Right forelimb (tissue), 1 donor: ENCODE measurements at places on chromosomes 12 and 14.
A peak's percentile ranks its signal among the peaks of the same experiment; 100 is the strongest.

- no peak for DNase-seq
Observed at GRCh38 chr12:49537752-49538509, 899 bp upstream of the KCNH3 start.

DNA sequence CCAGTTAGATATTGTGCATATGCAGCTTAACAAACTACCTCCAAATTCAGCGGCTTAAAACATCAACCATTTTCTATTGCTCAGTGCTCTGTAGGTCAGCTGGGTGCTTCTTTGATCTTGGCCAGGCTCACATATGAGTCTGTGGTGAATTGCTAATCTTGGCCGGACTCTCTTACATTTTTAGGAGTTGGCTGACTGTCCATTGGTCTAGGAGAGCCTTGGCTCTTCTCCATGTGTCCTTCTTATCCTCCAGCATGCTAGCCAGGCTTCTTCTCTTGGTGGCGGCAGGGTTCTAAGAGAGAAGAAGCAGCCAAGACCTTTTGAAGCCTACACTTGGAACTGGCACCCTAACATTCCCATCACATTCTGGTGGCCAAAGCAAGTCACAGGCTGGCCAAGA is 174.3 kb upstream of the PWP1 start:
- DNase-seq, result no peak

GRCh38 chr14:65072256-65072655 is 30.1 kb downstream of the MAX start:
- DNase-seq, result no peak

DNA sequence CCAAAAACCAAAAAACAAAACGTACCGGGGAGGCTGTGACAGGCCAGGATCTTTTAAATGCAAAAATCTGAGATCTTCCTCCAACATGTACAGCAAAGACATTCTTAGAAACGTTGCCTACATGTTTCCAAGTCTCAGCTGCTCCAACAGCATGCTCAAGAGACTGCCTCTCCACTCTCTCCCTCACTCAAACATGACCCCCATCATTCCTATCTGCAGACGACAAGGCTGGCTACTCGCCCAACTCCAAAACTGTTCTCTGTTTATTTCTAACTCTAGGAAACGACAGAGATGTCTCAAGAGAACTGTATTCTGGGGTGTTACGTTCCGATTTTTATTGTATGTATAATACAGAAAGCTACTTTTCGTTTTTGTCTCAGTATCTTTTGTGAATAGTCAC is 57.5 kb upstream of the TMCC3 start:
- DNase-seq, result peak; percentile 84

DNA sequence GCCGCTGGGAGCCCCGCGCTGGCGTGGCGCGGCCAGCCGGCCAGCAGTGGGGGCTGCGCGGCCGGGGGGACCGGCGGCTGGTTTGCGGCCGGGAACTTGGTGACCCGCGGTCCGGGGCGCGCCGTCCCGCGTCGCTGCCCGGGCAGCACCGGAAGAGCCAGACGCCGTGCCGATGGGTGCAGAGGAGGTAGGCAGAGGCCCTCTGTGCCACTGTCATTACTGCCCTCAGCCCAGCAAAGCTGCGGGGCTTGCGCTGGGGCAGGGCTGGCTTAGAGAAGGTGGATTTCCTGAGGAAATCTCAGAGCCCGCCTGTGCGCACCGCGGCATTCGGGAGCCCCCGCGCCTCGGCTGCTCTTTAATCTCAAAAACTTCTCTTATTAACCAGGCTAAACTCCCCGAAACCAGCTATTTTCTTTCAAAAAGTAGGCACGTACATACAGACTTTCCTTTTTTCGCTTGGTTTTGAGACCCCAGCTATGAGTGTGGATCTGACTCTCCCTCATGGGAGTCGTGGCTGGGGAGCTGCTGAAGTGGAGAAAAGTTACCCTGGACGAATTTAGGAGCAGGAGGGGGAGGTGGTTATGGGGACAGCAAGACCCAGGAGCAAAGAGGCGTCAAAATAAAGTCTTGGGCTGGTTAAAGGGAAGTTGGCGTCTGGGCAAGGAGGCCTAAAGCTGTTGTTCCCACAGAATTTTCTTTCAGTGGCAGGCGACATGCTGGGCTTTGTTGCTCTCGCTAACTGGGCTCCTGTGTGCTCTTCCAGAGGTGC is 802 bp downstream of the SUSD6 start:
- peak; percentile 63 for DNase-seq

DNA sequence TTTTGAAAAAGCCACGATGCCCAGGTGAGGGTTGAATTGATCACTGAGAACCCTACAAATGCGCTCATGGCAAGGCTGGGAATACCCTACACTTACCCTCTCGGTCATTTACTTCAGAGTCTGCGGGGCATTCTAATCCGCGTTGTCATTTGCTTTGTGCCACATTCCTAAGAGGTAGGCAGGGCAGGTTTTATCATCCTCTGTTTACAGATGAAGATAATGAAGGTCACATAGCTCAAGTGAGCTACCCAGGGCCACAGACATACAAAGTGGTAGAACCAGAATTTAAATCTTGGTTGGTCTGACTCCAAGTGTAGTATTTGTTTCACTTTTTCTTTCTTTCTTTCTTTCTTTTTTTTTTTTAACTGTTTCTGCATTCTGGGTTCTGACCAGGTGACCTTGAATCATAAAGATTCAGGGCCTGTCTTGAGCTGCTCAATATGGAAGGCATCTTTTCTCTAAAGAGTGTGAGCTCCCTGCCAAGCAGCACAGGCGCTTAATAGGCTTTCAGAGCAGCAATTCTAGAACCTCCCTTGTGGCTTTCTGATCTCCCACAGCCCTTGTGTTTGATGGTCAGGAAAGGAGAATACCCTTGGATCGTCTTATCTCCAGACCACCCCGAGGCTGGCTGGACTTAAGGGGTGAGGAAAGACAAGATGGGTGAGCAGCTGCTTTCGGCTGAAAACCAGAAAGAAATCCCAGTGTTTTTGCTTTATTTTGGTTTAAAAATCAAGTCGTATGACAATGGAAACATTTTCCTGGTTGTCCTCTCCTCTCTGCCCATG is 662 bp upstream of the BATF start:
- no peak for DNase-seq

GRCh38 chr14:73741876-73742519 is 27.8 kb upstream of the PNMA1 start:
- no peak for DNase-seq

DNA sequence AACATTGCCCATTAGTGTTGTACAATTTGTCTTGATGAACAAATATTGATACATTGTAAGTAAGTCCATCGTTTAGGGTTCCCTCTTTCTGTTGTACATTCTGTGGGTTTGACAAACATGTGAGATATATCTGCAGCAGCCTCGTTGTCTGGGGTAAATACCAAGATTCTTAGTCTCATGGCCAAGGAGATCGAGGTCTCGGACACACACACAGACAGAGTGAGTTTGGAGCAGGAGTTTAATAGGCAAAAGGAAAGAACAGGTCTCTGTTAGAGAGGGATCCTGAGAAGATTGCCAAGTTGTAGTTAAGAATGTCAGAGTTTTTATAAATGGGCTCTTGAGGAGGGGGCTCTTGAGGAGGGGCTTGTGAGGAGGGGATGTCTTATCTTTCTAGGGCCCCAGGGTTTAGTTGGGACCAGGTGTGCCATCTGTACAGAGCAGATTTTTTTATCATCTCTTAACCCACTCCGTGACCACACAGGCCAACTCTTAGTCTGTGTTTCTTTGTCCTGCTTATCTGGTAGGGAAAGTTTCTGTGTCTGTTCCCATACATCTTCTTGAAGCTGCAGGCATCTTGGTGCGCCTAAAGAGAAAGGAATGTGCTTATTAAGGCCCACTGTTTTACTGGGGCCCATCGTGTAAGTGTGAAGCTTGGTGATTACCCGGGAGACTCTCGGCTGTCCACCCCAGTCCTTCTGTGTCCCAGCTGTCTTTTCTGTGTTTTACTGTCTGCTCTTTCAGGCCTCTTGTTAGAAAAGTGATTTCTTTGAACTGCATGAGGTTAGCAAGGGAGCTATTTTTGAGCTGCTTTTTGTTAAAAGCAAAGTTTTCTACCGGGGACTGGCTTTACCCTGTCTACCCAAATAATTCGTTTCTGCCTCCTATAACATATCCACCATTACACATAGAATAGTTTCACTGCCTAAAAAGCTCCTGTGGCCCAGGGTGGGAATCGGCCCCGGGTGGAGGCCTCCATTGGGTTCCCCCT is 22.4 kb upstream of the CLEC2D start:
- peak; percentile 48 for DNase-seq

DNA sequence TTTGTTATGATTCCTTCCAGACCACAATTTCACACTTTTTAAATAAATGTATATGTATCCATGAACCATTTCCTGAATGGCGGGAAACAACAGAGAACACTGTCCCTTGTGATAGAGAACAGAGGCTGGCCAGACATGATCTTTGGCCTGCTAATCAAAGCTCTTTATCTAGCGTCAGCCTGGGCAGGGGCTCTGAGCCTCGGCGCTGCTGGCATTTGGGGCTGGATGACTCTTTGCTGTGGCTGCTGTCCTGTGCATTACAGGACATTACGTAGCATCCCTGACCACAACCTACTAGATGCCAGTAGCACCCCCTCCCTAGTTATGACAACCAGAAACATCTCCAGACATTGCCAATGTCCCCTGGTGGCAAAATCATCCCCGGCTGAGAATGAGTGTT is 77.7 kb downstream of the DNAH10 start:
- DNase-seq, result no peak

GRCh38 chr14:74960736-74961135 is 5.3 kb upstream of the PGF start:
- no peak for DNase-seq

DNA sequence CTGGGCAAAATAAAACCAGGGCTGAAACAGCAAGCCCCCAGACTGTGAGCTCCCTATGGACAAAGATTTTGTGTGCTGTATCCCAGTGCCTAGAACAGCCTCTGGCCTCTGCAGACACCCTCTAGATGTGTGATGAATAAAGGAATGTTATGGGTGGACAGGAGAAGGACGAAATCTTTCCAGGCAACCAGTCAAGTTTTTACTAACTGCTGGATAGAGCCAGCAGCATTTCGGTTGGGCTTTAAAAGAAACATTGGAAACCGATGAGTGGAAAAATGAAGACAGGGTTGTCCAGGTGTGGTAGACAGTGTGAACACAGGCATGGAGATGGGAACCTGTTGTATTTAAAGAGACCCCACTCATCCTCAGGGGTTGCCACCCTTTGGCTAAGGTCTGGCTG is 4.0 kb downstream of the CHGA start:
- DNase-seq, result no peak

GRCh38 chr14:100841761-100842403 is 16.0 kb downstream of the MEG3 start:
- DNase-seq, result no peak

GRCh38 chr12:98485792-98486340 is 29.5 kb upstream of the TMPO start:
- DNase-seq, result no peak

DNA sequence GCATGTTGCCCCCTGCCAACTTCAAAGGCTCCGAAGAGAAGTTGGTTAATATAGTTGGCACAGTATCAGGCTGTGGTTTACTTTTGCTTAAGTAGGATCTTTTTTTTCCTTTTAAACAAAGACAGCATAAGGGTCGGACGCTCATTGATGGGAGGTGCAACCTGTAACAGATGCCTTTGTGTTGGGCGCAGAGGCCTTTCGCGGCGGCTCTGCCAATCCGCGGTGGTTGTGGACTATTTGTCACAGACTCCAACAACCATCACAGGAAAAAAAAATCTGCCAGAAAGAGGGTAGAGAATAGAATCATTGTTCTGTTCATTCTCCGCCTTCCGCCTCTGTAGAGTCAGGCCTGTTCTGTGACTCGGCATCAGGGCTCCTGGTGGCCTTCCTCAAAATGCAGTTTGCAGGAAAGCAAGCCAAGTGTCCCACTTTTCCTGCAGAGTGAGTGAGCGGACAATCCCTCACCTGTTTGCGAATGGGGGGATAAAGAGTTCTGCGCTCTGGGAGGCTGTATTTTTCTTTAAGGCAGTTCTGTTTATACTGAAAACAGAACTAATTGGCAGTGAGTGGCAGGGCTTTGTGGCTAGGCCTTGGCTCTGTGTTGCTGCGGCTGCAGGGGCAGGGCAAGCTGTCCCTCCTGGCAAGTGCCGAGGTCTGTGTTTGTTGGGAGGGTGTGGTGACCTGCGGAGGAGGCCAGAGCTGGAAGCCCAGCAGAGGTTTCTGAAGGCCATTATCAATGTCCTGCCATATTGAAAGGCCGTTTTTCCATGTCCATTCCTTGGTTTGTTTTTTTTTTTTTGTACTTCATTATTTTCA is 83.0 kb upstream of the PIWIL1 start:
- DNase-seq, result no peak

- no peak for DNase-seq
Observed at GRCh38 chr12:26555139-26555538, 277.9 kb downstream of the ITPR2 start.

DNA sequence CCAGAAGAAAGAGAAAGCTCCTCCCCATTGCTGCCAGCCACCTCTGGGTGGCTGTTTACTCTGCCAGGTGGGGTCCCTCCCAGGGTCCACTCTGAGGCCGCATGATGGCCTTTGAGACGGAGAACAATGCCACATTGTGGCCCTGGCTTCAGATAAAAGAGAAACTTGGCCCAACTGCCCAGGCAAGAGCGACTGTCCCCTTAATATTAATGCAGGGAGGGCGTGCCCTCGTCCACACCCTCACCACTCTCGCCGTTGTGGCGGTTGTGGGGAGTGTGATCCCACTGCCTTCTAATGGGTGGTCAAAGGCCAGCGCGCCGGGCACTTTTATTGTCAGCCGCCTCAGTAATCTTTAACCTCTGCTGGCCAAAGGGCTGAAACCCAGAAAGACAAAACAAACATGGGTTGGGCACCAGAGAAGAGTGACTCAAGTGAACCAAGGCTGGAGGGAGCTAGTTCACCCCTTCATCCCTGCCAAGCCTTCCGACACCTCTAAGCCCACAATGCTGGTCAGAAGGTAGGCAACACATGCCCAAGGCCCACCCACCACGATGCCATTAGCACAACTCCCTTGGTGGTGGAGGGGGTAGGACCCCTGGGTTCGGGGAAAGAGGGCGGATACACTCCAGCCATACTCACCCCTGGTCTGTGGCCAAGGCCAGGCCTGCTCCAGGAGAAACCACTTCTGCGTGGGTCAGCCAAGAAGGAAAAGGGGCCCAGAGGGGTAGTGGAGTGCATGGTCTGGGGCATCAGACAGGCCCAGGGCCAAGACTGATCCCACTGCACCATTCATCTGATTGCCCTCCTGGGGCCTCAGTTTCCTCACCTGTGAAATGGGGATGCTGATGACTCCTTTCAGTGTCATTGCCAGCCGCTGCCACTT is 44.5 kb upstream of the BCL11B start:
- DNase-seq, result no peak

GRCh38 chr14:93234798-93235197 is 27.7 kb downstream of the UBR7 start:
- DNase-seq, result no peak

GRCh38 chr14:51547701-51548100 is 104.0 kb upstream of the FRMD6 start:
- DNase-seq, result no peak

DNA sequence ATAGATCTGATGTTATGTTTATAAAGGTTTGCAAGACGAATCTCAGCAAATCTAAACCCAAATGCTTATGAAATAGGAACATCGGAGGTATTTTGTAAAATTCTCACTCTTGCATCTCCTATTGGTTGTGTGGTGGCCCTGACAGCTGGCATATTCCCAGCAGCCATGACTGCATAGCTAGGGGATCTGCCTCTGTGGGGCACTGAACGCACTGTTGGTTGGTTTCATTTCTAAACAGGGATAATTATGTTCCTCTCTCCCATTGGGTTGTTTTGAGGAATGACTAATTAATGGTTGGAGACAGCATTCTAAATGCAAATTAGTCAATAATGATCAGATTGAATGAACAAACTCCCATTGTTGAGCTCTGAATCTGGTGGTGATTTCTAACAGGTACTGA is 2.7 kb upstream of the BEST3 start:
- no peak for DNase-seq
